ENCODE measurements at places on chromosomes 3 and 15. TPM values are rescaled to one million over a fixed set of nuclear protein-coding genes. Genes with fewer than 3 reads are reported as not detected.

P2RY12 gene
- 2.9 TPM for total RNA-seq

PLXNB1 gene
- 7.7 TPM for total RNA-seq

ADAM10 gene
- 143 TPM for total RNA-seq

TGM5 gene
- 0.19 TPM for total RNA-seq

- no peak for DNase-seq
Observed at GRCh38 chr15:75067123-75067830, 43.9 kb downstream of the PPCDC start.

GRCh38 chr3:193835414-193835813 lies 242.4 kb downstream of the OPA1 start:
- no peak for DNase-seq

GRCh38 chr3:139689122-139689521 lies 11.3 kb upstream of the NMNAT3 start:
- no peak for DNase-seq

- no peak for DNase-seq
Observed at GRCh38 chr15:100265641-100266035, 76.1 kb downstream of the ADAMTS17 start.

DNA sequence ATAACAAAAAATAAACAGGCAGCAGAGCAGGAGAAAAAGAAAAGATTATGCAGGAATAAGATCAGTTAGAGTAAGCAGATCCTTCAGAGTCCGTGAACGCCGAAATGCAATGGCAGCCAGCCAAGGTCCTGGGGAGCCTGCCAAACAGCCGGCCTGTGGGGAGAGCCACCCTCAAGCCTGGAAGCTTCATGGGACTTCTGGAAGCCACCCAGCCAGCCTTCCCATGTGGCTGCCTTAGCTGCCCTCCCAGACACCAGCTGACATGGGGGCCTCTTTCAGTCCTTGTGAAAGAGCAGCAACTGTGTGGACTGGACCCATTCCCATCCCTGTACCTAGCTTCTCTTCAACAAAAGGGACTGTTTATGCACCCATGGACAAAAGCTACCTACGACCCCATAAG lies 64.9 kb upstream of the RAD18 start:
- peak; percentile 19 for DNase-seq

- peak; percentile 39 for DNase-seq
Observed at GRCh38 chr15:64842096-64842939, 603 bp downstream of the PLEKHO2 start.

GRCh38 chr3:188594139-188594538 lies 440.2 kb downstream of the LPP start:
- no peak for DNase-seq

- no peak for DNase-seq
Observed at GRCh38 chr3:128324911-128325592, 141.6 kb downstream of the DNAJB8 start.
